ENCODE measurements at places on chromosomes 12 and 14.

DNA sequence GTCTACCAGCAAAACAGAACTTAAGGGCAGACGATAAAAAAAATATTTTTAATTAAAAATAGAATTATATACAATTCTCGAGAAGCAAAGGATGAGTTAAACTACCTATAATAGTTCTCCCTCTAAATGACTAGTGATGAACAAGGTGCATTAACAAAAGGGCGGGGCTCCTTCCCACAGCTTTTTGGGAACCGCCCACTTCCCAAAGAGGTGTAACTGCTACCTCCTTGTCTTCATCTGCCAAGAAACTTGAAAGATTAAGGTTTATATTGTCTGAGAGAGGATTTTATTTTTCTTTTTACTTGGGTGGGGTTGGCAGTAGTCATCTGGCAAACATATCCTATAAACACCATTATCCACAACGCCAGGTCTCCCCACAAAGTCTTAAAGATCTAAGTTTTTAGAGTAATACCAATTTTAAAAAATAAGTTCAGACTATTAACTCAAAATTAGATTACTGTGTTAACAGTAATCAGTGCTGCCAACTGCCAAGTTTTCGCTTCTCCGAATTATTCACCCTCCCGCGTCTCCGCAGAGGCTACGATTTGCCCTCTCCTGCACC is 938 bp downstream of the RALGAPA1 start:
- DNase-seq = no peak

- DNase-seq = peak; percentile 100
Measured at GRCh38 chr12:52147367-52147963, 44.3 kb downstream of the KRT80 start.

GRCh38 chr14:81193924-81194633 is 26.7 kb downstream of the GTF2A1 start:
- DNase-seq = no peak

- DNase-seq = peak; percentile 94
Measured at GRCh38 chr12:46351886-46352650, 20.5 kb downstream of the SLC38A2 start.

DNA sequence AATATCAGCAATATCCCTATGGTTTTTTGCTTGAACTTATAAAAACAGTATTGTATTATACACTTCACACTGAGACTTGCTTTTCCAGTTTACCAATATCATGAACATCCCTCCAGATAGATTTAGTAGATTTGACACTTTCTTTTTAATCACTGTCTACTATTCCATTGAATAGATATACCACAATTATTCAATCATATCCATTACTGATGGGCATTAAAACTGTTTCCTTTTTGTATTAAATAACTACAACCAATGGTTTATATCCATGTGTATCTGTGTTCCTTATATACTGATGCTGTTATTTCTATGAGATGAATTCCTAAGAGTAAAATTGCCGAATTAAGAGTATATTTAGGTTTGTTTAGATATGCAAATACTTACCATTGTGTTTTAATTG is 13.0 kb upstream of the DHRS7 start:
- DNase-seq = no peak

DNA sequence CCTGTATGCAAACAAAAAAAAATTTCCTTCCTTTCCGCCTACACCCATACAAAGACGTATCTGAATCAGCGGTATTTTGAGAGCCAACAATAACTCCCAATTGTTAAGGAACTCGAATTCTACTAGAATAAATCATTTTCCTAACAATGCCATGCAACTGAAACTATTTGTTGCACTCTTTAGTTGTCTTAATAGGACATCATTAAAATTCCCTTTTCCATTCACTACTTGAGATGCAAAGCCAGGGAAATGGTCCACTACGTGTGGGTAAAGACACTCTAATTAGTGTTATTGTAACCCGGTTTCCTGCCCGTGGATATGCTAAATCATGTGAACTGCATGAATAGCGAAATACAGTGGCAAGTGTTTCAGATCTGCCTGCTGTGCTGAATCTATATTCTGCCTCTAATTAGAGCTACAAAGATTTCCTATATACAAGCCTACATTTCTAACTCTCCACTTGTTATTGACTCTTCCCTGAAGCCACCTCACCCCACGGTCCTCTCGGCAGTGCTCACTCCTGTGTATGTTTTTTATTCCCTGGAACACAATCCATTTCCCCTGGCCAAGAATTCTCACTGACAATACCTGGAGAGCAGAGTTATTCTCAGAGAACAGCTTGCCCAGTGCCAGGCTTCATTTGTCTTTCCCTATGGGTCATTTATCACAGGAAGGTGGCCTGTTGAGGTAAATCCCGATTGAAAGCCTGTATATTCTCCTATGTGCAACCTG is 168.3 kb downstream of the PAWR start:
- no peak for DNase-seq

DNA sequence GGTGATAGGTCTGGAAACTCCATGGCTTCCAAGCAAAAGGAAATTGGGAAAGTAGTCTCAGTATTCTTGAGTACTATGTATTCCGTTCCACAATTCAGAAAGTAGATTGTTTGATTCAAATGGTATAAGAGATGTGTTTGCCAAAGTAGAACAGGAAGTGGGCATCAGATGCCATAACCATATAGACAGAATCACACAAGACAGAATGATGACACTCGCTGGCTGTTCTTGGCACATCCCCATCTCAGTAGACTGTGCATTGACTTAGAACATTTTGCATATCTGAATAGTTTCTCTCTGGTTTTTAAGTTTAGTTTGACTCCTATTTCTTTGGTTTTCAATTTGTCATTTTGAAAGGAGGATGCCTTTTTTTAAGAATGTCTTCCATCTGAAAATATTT is 221.1 kb upstream of the RGS6 start:
- DNase-seq = no peak

- DNase-seq = peak; percentile 24
Measured at GRCh38 chr14:71049435-71050133, 142.3 kb downstream of the PCNX1 start.

All from AG10803 (cell line).